ENCODE measurements at places on chromosomes 7 and 10.

- H3K4me1 ChIP-seq: peaks cover 8% of the 10 kb centered on the region
- H3K27ac ChIP-seq: no peak overlapping the region
- DNase-seq: no peak
These were observed 130.8 kb upstream of the TCF7L2 start for GRCh38 chr10:112819231-112819630.

DNA sequence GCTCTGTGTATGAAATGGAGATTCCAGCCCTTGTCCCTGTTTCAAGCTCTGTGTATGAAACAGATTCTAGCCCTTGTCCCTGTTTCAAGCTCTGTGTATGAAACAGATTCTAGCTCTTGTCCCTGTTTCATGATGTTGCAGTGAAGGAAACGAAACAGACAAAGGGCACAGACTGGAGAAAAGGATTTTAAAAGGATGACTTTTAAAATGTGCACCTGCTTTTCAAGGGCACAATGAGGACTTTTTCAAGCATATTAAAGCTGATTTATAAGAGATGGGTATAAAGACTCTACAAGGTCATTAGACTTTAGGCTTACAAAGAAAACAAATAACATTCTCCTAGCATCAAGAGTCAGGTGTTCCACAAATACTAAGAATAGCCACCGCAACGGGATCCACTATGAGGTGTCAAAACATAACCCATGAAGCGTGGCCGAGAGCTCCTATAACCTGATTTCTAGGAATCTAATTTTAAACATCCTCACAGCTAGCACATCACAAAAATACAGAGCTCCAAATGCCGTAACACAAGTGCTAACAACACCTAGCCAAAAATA is 29.0 kb downstream of the DIP2C start:
- H3K4me1 ChIP-seq: no peaks in the 10 kb centered on the region
- H3K27ac ChIP-seq: no peak overlapping the region
- H3K4me3 ChIP-seq: no peak overlapping the region
- H3K36me3 ChIP-seq: no peaks in the 10 kb centered on the region

GRCh38 chr10:131433568-131433967 is 122.0 kb upstream of the TCERG1L start:
- no peaks in the 10 kb centered on the region for H3K36me3 ChIP-seq
- no peak overlapping the region for H3K4me3 ChIP-seq
- no peak overlapping the region for H3K27ac ChIP-seq
- H3K27me3 ChIP-seq: peaks cover 1% of the 10 kb centered on the region

- no peaks in the 10 kb centered on the region for H3K4me1 ChIP-seq
- H3K27me3 ChIP-seq: no peaks in the 10 kb centered on the region
- H3K27ac ChIP-seq: no peak overlapping the region
- no peak overlapping the region for H3K4me3 ChIP-seq
- no peaks in the 10 kb centered on the region for H3K36me3 ChIP-seq
These were observed 48.1 kb downstream of the INSYN2A start for GRCh38 chr10:127148066-127148932.

DNA sequence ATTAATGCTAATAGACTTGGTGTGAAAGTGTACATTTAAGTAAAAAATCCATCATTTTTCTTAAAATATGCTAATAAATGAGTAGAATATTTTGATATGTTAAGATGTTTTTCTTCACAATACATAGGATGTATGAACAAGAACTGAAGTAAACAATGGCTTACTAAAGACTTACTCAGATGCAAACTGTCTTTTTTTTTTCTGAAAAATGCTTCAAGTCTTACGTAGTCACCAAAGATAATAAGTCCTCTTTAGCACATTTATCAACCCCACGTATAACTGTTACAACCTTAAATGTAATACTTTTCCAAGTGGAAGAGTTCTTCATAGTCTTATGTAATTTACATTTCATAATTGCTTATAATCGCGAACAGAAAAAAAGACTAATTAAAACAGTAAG is 54.8 kb downstream of the MDFIC start:
- H3K4me3 ChIP-seq: no peak overlapping the region
- no peak for DNase-seq
- H3K27me3 ChIP-seq: no peaks in the 10 kb centered on the region
- H3K4me1 ChIP-seq: peaks cover 20% of the 10 kb centered on the region
- H3K36me3 ChIP-seq: peaks cover 23% of the 10 kb centered on the region

- H3K36me3 ChIP-seq: peaks cover 2% of the 10 kb centered on the region
- H3K27me3 ChIP-seq: peaks cover 24% of the 10 kb centered on the region
- H3K4me1 ChIP-seq: peaks cover under 1% of the 10 kb centered on the region
- no peak overlapping the region for H3K27ac ChIP-seq
These were observed 4.4 kb upstream of the FKBP9 start for GRCh38 chr7:32952876-32953275.

GRCh38 chr10:80400136-80400804 is 8.1 kb upstream of the PRXL2A start:
- H3K36me3 ChIP-seq: no peaks in the 10 kb centered on the region
- no peaks in the 10 kb centered on the region for H3K4me1 ChIP-seq
- no peak for DNase-seq

- DNase-seq: no peak
- no peaks in the 10 kb centered on the region for H3K4me1 ChIP-seq
- no peaks in the 10 kb centered on the region for H3K36me3 ChIP-seq
- peaks cover 27% of the 10 kb centered on the region for H3K27me3 ChIP-seq
- no peak overlapping the region for H3K27ac ChIP-seq
These were observed 21.1 kb downstream of the UNCX start for GRCh38 chr7:1253681-1254181.
